ENCODE measurements at places on chromosomes 11 and 22.

GRCh38 chr11:63165706-63166310, 21.8 kb upstream of the SLC22A24 start:
- no peak for DNase-seq

DNA sequence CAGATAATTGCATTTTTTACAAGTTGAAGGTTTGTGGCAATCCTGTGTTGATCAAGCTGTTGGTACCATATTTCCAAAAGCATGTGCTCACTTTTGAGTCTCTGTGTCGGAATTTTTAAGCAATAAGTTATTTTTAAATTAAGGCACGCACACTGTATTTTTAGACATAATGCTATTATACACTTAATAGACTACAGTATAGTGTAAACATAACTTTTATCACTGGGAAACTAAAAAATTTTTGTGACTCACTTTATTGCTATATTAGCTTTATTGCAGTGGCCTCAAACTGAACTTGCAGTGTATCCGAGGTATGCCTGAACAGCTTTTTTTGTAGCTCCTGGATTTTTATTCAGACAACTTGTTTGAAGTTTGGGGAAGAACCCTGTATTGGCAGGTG, 31.3 kb upstream of the RRM1 start:
- no peak for DNase-seq

DNA sequence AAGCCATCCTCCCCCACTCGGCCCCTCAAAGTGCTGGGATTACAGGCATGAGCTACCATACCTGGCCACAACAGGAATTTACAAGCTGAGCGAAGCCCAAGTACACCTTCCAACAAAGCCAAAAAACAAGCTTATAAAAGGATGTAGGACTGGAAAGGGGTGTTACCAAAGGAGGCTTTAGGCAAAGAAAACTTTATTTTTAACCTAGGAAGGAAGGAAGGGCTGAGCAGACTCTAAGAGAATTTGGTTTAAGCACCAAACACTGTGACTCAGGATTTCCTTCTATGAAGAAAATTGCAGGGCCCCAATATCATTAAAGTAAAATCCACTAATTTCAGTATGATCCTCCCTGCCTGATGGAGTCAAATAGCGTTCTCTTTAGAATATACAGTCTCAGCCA, 12.1 kb downstream of the DENND5A start:
- no peak for DNase-seq

GRCh38 chr11:36713715-36714114, 115.7 kb upstream of the RAG2 start:
- DNase-seq = no peak

DNA sequence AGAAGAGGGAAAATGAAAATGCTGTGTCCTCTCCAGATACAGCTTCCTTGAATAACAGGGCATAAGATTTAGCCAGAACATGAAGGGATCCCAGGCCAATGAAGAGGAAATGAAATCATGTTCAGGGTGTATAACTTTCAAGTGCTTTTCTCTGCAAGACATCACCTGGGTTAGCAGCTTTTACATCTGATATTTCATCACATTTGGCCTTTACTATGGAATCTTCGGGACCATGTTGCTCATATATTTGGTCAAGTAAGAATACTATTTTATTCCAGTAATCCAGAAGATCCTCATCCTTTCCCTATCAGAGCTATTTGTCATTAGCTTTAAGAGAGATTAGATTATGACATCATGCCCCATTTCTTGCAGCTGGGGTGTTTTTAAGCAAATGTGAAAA, 66.3 kb upstream of the OR5AK2 start:
- no peak for DNase-seq

DNA sequence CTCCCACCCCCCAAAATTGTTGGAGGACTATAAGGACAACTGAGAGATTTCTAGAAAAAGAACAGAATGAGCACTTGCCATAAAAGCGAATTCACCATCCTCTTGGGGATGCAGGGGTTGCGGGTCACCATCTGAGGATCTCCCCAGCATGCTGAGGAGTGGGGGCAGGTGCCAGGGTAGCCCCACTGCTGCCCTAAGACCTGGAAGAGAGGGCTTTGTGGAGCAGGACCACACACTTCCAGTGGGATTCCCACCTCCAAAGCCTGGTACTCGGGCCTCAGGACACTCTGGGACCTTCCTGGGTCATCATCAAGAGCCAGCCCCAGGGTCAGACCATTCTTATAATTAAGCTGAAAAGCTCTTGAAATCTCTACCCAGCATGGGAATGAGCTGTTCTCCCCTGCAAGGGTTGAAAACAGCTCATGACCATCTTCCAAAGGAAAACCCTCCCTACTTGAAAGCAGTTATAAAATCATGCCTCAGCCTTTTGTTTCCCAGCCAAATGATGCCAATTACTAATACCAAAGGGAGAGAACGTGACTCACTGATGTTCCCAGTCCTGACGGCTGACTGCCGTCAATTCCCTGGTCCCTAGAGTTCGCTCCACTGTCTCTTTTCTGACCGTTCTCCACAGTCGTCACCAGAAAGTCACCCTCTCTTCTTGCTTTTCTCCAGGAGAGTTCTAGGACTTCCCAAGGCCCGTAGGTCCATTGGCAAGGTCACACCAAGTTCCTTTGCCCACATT, 76.8 kb upstream of the CREB3L1 start:
- no peak for DNase-seq

DNA sequence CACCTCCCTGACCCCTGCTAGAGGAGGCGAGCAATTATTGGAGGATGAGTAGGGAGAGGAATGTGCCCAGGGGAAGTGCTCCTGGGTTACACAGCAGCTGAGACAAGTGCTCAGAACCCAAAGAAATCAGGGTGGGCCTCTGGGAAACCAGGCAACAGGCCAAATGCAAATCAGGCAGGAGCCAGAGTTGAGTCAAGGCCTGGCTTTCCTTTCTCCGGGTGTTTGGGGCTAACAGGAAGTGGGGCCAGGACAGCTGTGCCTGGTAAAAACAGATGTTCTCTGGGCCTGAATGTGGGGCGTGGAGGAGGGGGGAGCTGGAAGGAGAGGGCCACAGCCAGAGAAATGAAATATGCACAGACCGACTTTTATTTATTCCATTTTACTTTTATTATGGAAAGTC, 22.0 kb downstream of the MFNG start:
- DNase-seq = no peak

DNA sequence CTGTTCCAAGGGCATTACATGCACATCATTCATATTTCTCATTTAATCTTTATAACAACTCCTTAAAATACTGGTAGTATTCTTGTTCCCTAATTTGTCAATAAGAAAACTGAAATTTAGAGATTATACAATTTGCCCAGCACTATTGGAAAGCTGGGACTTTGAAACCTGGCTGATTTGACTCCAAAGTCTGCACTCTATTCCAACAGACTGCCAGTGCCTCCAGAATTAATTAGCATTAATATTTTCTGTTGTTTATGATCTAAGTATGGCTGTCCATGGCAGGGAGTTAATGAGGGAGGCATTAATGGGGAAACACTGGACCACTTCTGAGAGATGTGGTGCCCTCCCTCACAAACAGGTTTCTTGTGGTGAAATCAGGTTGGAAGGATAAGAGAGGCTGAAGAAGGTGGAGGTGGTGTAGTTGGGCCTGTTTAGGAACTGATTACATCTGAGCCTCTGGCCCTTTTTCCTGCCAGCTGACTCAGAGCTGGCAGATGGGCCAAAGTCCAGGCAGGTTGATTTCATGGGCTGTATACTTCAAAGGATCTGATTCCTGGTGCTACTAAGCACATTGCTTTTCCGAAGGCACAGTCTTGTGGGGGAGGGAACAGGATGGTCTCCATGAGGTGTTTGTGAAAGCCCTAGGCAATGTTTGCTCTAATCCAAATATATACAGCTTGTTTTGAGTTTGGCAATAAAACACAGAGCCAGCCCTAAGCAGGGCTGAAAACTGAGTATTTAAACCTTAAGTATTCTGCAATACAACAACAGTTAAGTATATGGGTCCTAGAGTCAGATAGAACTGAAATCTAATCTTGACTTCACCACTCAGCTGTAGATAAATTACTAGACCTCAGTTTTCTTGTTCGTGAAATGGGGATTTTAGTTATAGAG, 21.0 kb upstream of the RAB30 start:
- no peak for DNase-seq

DNA sequence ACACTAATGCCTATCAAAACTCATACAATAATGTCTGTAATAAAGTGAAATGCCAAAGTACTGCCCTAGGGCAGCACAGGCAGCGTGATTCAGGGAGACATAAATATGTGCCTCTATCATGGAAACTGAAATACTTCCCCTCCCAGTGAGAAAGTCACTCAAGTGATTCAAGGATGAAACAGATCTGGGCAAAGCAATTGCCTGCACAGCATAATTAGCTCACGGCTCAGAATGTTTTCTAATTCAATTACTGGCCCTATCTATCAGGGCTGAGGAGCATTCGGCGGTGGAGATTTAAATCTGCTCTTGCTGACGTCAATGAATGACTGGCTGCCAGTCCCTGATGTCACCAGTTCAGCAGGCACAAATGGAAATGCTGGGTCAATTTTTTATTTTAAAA, 27.7 kb upstream of the PPP2R1B start:
- no peak for DNase-seq

DNA sequence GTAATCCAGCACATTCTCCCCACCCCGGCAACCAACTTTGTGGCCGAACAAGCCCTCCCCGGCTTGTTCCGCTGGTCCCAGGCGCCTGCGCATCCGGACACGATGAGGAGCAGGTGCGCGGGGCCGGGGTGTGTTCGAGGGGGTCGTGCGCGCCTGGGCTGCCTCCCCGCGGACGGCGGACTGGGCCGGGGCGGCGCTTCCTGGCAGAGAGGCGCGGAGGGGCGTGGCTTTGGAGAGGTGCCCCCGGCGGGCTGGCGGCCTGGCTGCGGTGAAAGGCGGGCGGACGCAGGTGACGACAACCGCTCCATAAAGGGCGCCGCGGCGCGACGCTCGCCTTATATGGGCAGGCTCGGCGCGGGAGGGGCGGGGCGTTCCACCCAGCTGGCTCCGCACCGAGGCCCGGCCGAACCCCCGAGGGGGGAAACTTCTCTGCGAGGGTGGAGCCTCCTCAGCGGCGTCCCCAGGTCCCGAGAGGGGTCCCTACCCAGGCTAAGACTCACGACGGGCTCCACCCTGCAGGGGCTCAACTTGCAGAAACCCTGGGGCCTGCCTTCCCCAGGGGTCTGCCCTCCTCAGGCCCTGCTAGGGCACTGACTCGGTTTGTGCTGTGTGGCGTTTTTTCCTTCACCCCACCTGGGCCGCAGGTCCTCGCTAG, 26.4 kb downstream of the TXN2 start:
- DNase-seq = no peak

GRCh38 chr11:127023991-127024390, 23.4 kb upstream of the KIRREL3 start:
- no peak for DNase-seq

DNA sequence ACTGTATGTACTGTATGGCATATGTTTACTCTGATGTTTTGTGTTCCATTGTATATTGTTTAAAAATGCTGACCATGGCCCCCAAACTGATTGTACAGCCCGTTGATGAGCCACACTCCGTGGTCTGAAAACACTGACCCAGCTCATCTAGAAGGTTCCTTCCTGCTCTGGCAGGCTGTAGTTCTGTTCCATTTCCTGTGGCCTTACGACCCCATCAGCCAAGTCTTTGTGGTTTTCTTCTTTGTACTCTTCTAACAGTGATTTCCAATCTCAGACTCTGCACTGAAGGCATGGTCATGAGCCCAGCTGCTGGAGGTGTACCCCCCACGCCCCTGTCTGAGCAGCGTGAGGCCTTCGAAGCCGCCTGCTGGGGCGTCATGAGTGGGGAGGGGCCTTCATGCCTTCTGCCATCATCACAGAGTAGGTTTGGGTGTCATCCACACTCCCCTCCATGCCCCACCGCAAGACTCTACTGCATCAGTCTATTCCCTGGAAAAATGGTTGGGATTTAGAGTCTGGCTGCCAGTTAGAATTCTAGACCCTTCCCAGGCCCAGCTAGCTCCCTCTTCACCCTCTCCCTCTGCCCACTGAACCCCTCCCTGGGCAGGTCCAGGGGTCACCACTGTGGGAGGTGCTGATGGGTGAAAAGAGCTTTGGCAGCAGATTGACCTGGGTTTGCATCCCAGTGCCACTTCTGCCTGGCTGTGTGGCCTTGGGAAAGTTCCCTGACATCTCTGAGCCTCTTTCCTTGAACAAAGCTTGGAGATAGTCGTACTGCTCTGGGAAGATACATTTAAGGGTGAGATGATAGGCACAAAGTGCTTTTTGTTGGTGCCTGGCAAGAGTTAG, 11.3 kb upstream of the C11orf96 start:
- DNase-seq = no peak

DNA sequence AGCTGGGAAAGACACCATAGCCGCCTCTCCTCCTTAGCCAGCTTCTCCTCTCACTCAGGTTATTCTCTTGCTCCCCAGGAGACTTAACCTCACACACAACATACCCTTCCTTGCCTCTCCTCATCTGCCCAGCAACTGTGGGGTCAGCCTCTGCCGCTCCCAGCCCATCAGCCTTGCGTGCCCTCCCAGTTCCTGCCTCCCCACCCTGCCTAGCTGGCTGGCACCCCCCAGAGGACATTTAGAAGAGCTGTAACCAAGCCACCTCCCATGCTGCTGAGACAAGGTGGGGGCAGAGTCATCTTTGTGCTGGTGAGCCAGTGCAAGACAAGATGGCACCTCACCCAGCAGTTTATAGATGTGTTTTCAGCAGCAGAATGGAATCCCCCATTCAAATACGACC, 38.2 kb downstream of the TOM1 start:
- DNase-seq = no peak

DNA sequence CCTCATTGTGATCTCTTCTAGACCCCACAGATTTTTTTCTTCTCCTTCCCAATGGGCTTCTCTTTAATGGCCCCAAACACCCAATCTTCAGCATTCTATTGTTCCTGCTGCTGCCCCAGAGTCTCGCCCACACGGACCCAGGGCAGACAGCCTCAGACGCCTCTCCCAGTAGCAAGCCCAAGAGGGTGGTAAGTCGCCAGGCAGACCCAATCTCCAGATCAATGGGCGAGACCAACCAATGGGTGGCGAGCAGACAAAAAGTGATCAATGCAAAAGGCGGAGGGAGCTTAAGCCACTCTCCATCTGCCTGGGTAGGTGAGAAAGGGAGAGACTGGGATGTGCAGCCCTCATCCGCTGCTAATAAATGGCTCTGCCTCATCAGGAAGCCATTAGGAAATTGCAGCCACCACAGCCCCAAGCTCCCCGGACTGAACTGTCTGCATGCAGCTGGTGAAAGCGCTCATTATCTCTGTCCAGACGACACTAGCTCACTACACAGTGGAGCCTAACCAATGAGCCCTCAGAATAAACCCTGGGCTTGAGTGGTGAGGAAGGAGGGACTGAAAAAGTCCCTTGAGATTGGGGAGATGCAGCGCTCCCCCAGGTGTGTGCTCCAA, 81.8 kb downstream of the ETS1 start:
- DNase-seq = no peak

GRCh38 chr22:37472418-37473006, 13.7 kb downstream of the MFNG start:
- no peak for DNase-seq

- no peak for DNase-seq
Measured at GRCh38 chr11:66450560-66450959, 11.9 kb upstream of the MRPL11 start.

Data from smooth muscle cell of the brain vasculature (primary cell).